ENCODE measurements at places on chromosomes 6 and 20.

DNA sequence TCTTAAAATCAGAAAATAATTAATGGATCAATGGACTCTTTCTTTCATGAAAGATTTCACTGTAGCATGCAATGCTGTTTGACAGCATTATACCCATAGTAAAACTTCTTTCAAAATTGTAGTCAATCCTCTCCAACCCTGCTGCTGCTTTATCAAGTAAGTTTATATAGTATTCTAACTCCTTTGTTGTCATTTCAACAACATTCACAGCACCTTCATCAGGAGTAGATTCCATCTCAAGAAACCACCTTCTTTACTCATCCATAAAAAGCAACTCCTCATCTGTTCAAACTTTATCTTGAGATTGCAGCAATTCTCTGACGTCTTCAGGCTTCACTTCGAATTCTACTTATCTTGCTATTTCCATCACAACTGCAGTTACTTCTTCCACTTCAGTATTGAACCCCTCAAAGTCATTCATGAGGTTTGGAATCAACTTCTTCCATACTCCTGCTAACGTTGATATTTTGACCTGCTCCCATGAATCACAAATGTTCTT lies 26.4 kb upstream of the BACH2 start:
- no peak for DNase-seq

GRCh38 chr6:169959136-169960002 lies 207.9 kb downstream of the ERMARD start:
- peak; percentile 53 for DNase-seq

DNA sequence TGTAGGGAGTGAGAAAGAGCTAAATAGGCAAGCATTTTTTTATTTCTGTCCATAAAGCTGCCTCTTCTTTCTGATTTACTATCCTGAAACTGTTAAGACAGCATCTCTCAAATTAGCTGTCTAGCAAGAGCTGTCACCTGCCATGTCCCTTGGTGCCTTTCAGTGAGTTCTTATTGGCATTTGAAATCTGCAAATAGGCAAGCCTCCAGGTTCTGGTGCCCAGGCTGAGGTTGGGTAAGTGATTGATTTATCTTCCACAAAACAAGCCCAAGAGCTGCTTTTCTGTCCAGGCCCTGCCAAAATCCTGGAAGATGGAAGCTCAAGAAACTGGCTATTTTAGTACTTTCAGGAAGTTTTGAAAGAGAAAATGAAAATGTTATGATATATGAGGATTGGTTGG lies 22.4 kb downstream of the MANEA start:
- DNase-seq, result no peak

DNA sequence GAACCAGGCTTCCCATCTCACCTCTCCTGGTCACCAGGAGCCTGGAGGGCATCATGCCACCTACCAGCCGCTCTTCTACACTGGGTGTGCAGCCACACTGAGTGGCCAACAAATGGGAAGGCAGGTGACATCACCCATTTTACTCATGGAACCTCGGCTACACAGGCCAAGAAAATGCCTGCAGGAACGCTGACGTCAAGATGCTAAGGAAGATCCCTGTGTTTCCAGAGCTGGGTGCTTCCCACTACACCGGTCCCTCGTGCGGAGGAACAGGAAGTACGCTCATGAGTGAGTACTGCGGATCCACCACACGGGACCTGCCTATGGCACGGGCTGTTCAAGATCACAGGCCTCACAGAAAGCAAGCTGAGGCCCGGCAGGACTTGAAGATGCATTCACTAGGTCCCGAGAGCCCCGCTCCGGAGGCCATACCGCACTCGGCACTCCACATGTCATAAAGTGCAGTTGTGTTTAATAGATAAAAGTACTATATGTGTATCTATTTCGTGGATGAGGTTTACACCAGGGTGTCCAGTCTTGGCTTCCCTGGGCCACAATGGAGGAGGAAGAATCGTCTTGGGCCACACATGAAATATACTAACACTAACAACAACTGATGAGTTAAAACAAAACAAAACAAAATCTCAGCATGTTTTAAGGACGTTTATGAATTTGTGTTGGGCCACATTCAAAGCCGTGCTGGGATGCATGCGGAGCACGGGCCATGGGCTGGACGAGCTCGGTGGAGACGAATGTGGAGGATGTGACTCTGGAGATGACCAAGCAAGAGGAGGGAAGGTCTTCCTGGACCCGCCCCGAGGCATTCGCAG lies 257.9 kb downstream of the THBS2 start:
- no peak for DNase-seq

GRCh38 chr6:90928051-90928450 lies 341.2 kb upstream of the MAP3K7 start:
- no peak for DNase-seq

- no peak for DNase-seq
Observed at GRCh38 chr20:32978009-32978335, 26.3 kb downstream of the SUN5 start.

- DNase-seq, result no peak
Observed at GRCh38 chr6:117354671-117355070, 71.1 kb downstream of the ROS1 start.

GRCh38 chr6:105884011-105884410 lies 202.1 kb upstream of the PRDM1 start:
- DNase-seq, result no peak

All from GM20000 (cell line).